ENCODE measurements at places on chromosomes 7 and 10. TPM values are rescaled to one million over a fixed set of nuclear protein-coding genes. Genes with fewer than 3 reads are reported as not detected.

Gene FANK1
- 8.5 TPM for total RNA-seq

- H3K27ac ChIP-seq = no peak overlapping the region
- H3K4me3 ChIP-seq = no peak overlapping the region
- no peak for DNase-seq
- no peaks in the 10 kb centered on the region for H3K4me1 ChIP-seq
- peaks cover 6% of the 10 kb centered on the region for H3K27me3 ChIP-seq
Observed at GRCh38 chr10:35674843-35675242, 32.7 kb upstream of the FZD8 start.

GRCh38 chr10:10259013-10259412 is 758.7 kb upstream of the CELF2 start:
- no peaks in the 10 kb centered on the region for H3K27me3 ChIP-seq
- no peak for DNase-seq
- H3K27ac ChIP-seq = no peak overlapping the region
- H3K4me1 ChIP-seq = no peaks in the 10 kb centered on the region
- H3K4me3 ChIP-seq = no peak overlapping the region

DNA sequence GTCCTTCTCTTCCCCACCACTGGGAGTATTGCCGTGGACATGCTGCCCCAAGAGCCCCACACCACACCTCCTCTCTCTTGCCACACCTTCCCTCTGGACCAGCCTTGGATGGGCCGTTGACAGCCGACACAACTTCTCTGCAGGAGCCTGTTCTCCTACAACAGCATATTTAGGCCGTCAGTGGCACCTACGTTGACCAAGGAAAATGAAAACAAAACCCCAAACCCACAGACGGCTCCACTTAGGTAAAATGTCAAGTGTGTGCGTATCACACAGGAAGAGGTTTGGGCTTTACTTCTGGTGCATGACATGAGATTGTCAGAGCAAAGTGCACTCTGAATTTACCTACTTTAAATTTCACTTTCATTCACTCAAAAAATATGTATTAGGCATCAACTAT is 246.6 kb downstream of the ZMYND11 start:
- H3K27me3 ChIP-seq = no peaks in the 10 kb centered on the region
- no peaks in the 10 kb centered on the region for H3K4me1 ChIP-seq
- H3K36me3 ChIP-seq = peaks cover 63% of the 10 kb centered on the region
- no peak overlapping the region for H3K4me3 ChIP-seq

- no peak overlapping the region for H3K4me3 ChIP-seq
- peaks cover 18% of the 10 kb centered on the region for H3K4me1 ChIP-seq
- H3K27ac ChIP-seq = no peak overlapping the region
- no peaks in the 10 kb centered on the region for H3K27me3 ChIP-seq
- DNase-seq = no peak
Observed at GRCh38 chr10:3944591-3944990, 159.6 kb upstream of the KLF6 start.

GRCh38 chr7:132130497-132130896 is 445.8 kb downstream of the PLXNA4 start:
- H3K4me3 ChIP-seq = no peak overlapping the region
- no peaks in the 10 kb centered on the region for H3K36me3 ChIP-seq
- no peaks in the 10 kb centered on the region for H3K4me1 ChIP-seq
- no peak overlapping the region for H3K27ac ChIP-seq
- DNase-seq = no peak

DNA sequence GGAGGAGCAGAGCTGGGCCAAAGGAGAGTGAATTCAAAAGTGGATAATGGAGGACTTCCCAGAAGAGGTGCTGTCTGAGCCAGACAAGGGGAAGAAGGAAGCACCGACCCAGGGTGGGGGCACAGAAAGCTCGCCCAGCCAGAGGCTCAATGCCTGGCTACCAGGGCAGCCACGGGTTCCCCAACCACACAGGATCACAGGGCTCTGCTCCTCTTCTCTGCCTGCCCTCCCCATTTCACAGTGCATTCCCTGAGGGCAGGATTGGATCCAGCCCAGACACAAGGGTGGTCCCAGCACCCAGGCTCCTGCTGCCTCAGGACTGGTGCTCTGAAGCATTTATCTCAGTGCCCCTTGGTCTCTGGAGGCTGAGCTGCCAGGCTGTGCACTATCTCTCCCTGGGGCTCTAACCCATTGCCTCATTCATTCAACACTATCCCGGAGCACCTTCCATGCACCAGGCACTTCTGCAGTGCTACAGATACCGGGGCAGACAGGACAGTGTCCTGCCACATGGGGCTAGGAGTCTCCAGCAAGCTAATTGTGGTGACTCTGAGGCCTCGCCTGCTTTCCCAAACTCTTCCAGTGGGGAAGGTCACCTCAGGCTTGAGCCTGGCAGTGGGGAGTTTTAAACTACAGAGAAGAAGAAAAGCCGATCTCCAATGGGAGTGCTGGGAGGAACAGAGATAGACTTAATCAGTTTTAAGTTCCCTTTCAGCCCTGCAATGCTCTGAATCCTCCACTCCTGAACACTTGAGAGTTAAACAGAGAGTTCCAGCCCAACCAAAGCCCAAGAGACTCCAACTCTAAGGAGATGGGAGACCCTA is 201.8 kb upstream of the ZMIZ1 start:
- no peaks in the 10 kb centered on the region for H3K4me1 ChIP-seq
- no peak overlapping the region for H3K4me3 ChIP-seq
- no peaks in the 10 kb centered on the region for H3K36me3 ChIP-seq
- H3K27me3 ChIP-seq = peaks cover 31% of the 10 kb centered on the region

- no peaks in the 10 kb centered on the region for H3K27me3 ChIP-seq
- no peak overlapping the region for H3K27ac ChIP-seq
- peaks cover 3% of the 10 kb centered on the region for H3K4me1 ChIP-seq
- no peak overlapping the region for H3K4me3 ChIP-seq
Observed at GRCh38 chr7:80243425-80243824, 108.8 kb downstream of the GNAI1 start.

DNA sequence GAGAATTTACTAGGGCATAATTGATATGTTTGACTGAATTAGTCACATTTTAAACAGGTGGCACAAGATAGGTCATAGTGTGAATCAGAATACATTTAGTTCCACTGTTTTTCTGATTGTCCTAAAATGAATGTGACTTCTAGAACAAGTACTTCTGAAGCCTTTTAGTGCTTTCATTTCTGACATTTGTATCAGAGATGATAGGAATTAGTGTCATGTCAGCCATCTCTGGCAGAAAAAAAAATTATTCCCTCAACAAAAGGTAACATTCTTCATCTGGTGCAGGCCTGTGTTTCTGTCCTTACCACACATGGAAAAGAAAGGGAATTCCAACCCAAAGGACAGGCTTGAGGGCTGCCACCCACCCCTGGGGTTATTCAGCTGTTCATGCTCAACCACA is 21.3 kb downstream of the GRM8 start:
- H3K4me1 ChIP-seq = no peaks in the 10 kb centered on the region
- H3K27ac ChIP-seq = no peak overlapping the region
- H3K4me3 ChIP-seq = no peak overlapping the region
- H3K27me3 ChIP-seq = no peaks in the 10 kb centered on the region

DNA sequence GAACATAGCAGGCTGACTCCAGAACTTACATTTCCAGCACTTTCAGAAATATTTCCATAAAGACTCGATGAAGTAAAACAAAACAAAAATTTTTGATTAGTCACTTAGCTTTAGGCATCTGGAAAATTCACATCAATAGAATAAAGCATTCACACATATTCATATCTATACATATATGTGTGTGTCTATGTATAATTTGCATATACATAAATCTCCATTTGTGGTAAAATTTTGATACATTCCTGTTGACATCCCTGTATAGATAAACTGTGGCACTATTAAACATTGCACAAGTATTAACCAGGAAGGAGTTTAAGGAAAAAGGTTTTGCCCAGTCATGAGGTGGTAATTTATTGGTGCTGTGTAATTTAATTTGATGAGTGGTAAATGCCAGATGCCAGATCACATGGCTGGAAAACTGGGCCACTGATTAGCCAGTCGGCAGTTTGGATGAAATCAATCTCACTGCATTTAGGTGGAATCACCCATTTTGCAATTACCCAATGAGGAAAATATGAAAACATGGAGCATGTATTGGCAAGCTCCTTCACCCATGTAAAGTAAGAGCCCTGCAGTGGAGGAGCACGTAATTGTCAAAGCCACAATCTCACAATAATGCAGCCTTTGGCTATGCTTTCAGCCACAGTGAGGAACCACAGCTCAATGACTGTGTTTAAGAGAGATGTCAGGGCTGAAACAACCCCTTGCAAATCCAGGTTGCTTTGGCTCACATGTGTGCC is 294.6 kb downstream of the RNLS start:
- H3K4me3 ChIP-seq = no peak overlapping the region
- peaks cover 20% of the 10 kb centered on the region for H3K4me1 ChIP-seq
- no peaks in the 10 kb centered on the region for H3K36me3 ChIP-seq
- DNase-seq = no peak

Gene SP4
- total RNA-seq = 5.1 TPM

DNA sequence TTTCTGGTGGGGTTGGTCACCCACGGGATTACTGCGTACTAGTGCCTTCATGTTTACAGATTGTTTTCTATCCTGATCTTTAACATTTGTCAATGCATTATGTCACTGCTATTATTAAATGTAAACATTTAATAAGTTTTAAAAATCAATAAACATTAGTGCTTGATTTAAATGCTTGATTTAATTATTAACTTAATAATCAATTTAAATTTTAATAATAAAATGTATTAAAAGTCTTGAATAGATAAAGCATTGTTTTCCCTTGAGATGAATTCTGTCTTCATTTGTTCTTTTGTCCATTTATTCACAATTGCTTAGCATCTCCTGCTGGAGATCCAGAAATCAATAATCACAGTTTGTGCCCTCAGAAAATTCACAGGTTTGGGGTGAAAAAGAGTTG is 201.8 kb upstream of the HDAC9 start:
- H3K4me3 ChIP-seq = no peak overlapping the region
- no peaks in the 10 kb centered on the region for H3K36me3 ChIP-seq
- H3K27ac ChIP-seq = no peak overlapping the region
- H3K4me1 ChIP-seq = no peaks in the 10 kb centered on the region

DNA sequence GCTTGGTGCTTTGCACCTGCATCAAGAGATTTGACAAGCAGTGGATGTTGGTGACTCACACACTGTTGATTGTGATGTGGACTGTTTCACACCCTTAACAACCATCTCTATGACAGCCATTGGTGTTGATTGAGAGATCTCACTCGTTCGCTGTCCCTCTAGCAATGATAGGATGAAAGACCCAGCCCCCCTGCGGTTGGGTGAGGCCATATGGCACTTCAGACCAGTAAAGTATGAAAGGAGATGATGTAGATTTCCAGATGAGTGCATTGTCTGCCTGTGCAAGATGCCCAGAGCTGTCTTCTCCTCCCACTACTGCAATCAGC is 138.7 kb upstream of the PRR15 start:
- H3K36me3 ChIP-seq = no peaks in the 10 kb centered on the region
- peaks cover 9% of the 10 kb centered on the region for H3K27me3 ChIP-seq
- no peak overlapping the region for H3K27ac ChIP-seq
- no peaks in the 10 kb centered on the region for H3K4me1 ChIP-seq

Gene AZGP1
- not detected for total RNA-seq
